ENCODE measurements at places on chromosomes 3 and 15.

- DNase-seq: no peak
These were observed 122.0 kb upstream of the RARB start for GRCh38 chr3:25306066-25306465.

DNA sequence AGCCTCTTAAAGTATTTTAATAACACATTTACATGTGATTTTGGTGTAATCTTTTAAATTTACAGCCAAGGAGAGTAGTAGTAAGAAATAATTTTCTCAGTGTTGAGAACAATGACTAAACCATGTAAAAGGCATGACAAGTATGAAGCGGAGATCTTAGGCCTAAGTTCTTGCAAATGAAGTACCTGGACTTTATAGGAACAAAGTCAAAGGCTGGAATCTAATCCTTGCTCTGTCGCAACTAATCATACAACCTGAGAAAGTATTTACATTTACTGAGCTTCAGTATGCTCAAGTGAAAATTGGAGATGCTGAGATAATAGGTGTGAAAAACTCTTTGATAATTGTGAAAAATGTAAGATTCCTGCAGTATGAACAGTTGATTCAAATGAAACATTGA, 86.4 kb upstream of the VGLL3 start:
- no peak for DNase-seq

GRCh38 chr15:60399931-60400330, 2.1 kb upstream of the ANXA2 start:
- no peak for DNase-seq

DNA sequence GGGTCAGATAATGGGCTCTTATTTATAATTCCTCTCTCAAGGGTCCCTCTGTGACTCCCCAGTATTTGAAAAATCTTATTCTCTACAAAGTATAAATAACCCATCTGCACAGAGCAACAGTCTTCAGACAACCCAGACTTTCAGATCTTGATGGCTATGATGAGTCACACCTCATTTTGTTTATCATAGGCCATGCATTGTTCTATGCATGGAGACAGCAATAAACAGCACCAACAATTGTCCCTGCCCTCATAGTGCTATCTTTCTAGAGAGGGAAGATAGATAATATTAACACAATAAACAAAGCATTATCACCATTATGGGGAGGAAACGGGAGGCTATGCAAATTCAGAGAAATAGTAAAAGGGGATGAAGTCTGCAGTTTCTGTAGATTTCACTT, 13.4 kb downstream of the FHIT start:
- DNase-seq: no peak

GRCh38 chr3:194279101-194279500, 72.0 kb downstream of the CPN2 start:
- peak; percentile 62 for DNase-seq

DNA sequence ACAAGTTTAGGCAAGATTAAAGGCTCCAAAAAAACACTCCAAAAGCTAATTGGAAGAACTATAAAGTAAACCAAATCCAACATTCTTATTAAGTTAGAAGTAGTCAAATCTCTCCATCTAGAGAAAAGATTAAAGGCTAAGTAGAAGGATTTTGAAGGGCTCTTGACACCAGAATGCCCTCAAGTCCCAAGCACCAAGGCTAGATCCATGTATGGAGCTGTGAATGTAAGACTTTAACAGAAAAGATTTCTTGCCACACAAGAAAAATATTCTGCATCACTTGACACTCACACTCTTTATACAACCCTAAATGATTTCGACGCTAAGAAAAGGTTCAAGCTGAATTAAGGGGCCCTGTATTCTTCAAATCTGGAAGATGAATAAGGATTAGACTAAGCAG, 345.2 kb downstream of the VGLL3 start:
- no peak for DNase-seq

- DNase-seq: no peak
These were observed 13.5 kb downstream of the PPP4R2 start for GRCh38 chr3:73010158-73010557.

GRCh38 chr3:71006810-71007785, 576.4 kb downstream of the FOXP1 start:
- no peak for DNase-seq

DNA sequence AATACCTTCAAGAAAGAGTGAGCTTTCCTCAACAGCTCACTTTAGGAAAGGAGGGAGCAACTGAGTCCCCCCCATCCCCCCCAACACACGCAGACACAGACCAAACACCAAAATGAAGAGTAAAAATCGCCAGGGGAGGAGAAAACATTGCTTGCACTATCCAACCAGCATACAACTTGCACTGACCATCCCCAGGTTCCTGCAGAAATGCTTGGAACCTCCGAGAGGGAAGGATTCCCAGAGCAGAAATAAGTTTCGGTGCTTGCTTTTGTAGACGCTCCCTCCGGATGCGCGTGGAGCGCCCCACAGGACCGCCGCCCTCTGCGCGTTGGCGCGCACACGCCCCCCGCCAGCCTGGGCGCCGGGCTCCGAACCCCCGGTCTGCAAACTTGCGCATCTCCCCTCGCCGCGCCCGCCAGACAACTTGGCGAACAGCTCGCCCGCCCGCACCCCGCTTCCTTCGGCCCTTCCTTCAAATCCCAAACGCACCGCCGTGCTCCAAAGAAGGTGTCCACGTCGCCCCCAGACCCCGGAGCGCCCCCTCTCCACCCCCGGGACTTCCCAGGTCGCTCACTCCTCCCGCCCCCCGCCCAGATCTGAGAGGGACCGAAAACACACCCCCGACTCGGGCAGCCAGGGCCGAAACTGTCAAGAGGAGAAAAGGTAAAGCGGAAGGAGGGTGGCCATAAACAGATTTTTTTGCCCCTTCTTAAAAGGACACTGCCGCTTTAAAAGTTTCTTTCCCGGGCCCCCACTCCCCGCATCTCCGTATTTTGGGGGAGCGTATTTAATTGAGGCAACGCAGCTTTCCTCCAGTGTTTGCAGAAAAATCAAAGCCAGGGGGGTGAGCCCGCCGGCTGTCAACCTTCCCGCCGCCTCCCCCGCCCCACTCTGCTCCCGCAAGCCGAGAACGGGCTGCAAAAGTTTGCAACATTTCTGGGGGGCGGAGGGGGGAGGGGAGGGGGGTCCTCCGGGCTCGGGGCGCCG, 859 bp downstream of the RORA start:
- DNase-seq: no peak

DNA sequence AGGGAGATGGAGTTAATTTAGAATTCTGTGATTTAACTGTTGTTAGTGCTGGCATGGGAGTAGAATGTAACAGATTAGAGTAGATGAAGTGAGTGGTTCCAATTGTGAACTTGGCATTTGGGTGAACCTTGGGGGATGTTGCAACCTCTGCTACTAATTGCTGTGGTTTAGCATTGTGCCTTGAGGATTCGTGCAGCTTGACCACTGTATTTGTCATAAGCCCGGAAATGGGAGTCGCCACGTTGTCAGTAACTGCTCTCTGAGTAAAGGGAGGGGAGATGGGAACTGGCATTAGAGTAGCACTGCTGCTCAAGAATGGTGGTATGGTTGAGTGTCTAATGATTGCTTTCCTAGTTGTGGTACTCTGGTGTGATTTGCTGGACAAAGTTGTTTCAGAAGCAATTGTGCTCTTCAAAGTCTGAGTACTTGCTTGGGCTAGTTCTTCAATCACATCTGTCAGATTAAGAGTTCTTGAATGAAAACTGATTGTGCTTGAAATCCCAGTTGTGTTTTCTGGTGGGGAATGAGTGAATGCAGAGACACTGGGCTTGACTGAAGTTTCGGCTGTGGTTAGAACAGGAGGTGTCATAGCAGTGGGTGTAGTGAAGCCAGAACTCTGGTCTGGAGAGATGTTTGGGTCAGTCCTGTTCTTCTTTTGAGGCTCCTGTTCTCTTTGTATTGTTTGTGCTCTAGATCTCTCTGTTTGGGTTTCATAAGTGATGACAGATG, 15.4 kb downstream of the IGSF10 start:
- DNase-seq: peak; percentile 44

- DNase-seq: no peak
These were observed 5.9 kb upstream of the DNAJB8 start for GRCh38 chr3:128472449-128473179.

GRCh38 chr3:189530822-189531221, 100.4 kb upstream of the TP63 start:
- no peak for DNase-seq

DNA sequence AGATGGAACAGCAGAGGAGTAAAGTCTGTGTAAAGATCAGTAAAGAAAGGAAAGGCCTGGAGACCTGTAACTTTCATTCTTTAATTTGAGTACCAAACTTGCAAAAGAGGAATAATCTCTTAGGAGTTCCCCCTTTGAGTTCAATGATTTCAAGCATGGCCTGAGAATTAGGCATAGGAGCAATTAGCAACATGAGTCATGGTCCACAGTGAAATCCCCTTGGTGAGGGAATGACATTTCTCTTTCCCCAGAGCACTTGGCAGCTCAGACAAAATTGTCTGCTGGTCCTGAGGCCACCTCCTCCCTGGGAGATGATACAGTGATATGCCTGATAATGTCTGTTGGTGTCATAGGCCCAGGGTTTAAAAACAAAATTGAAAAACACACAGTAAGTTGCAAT, 81.4 kb upstream of the CRBN start:
- no peak for DNase-seq

GRCh38 chr3:172098698-172099494, 59.5 kb downstream of the FNDC3B start:
- no peak for DNase-seq

GRCh38 chr3:189398656-189399055, 226.9 kb downstream of the TPRG1 start:
- no peak for DNase-seq

- DNase-seq: peak; percentile 56
These were observed 44.5 kb upstream of the SLCO2A1 start for GRCh38 chr3:134074001-134074789.

- DNase-seq: peak; percentile 30
These were observed 40.4 kb upstream of the LIMD1 start for GRCh38 chr3:45554006-45554666.

DNA sequence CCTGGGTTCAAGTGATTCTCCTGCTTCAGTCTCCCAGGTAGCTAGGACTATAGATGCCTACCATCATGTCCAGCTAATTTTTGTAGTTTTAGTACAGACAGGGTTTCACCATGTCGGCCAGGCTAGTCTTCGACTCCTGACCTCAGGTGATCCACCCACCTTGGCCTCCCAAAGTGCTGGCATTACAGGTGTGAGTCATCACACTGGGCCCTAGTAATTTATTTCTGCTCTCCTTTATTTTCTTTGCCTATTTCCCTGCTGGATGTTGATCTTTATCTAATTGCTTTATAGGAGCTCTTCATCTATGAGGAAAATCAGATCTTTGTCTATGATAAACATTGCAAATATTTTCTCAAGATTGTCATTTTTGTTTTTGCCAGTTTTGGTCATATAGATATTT, 31.7 kb downstream of the UQCC5 start:
- DNase-seq: no peak

DNA sequence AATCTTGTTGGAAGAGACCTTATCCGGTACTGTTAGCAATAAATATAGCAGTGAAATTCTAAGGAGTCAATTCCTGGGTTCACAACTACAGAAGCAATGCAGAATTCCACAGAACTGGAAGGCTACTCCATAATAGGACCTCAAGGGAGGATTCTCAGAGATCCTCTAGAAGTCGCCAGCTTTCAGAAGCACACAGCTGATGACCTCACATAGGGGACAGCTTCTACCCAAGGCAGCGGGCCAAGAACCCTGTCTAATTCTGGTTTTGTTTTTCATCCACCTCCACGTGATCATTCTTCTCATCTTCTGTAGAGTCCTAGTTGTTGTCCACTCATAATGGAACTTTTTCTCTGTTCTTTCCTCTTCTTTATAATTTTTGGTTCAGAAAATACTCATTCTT, 99.4 kb downstream of the ERC2 start:
- no peak for DNase-seq

DNA sequence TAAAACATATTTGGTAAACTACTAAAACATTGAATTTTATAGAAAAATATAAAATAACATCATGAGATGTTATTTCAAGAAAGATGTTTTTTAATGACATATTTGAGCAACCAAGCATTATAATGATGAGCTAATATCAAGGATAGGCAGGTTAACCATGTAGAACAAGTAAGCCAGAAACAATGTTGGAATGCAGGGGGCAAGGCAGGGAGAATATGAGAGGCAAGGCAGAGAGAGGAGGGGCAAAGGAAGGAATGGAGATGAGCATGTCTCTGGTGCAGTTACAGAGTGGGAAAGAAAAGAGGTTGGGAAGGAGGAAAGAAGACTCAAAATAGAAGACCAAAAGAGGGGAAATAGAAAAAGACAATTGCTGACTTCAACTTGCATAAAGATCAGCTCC, 390.4 kb downstream of the MCTP2 start:
- DNase-seq: no peak

- peak; percentile 47 for DNase-seq
These were observed 92.8 kb upstream of the UBE2E1 start for GRCh38 chr3:23712656-23713559.

GRCh38 chr3:34070831-34071585, 272.6 kb downstream of the PDCD6IP start:
- DNase-seq: no peak

- DNase-seq: no peak
These were observed 11.8 kb downstream of the KLF13 start for GRCh38 chr15:31338318-31338878.

DNA sequence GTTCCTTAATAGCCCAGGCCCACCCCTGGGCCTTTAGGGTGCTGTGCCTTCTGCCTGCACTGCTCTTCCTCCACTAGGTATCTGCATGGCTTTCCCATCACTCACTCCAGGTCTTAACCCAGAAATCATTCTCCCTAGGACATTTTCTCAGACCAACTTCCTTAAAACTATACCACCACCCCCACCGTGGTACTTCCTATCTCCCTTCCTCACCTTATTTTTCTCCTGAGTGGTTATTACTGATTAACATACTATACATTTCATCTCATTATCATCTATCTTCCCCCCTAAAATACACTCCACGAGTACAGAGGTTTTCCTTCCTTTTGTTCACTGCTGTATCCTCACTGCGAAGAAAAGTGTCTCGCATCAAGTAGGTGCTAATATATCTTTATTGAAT, 115.2 kb downstream of the ANO10 start:
- DNase-seq: no peak

- DNase-seq: peak; percentile 83
These were observed 17.7 kb upstream of the OCA2 start for GRCh38 chr15:28116521-28117431.

DNA sequence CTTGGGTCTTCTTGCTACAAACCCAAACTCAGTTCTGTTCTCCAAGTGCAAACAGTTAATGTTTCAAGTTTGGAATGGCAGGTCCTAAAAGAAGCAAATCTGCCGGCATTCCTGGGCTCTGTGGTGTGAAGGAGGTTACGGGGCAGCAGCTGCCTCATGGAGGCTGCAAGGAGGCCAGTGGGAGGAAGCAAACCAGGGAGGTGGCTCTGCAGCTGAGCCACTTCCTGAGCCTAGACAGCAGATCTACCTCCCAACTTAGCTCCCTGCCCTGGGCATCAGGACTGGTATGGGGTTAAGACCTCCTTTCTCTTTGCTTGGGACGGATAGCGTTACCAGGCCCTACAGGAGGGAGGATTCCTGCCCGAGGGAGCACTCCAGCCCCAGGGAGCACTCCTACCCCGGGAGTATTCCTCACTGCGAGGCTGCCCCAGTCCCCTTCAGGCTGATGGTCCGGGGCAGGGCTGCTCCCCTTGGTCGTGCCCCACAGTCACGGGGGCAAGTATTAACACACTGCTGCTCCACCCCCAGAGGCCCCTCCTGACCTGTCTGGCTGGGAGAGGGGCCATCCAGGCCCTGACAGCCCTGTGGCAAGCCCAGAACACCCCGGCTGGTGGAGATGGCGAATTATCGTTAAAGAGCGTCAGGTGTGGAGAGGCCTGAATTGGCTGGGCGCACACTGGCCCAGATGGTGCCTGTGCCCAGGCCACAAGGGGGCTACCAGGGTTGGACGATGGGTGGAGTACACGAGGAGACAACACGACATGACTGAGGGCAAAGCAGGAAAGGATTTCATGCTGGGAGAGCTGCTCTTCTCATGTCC, 129.9 kb downstream of the ATP10A start:
- no peak for DNase-seq

- peak; percentile 43 for DNase-seq
These were observed 274.5 kb upstream of the C2CD4B start for GRCh38 chr15:62439543-62440016.

Data from lower leg skin (tissue), 4 donors.